ENCODE measurements at places on chromosomes 11 and 22. TPM values are rescaled to one million over a fixed set of nuclear protein-coding genes. Genes with fewer than 3 reads are reported as not detected.

DNA sequence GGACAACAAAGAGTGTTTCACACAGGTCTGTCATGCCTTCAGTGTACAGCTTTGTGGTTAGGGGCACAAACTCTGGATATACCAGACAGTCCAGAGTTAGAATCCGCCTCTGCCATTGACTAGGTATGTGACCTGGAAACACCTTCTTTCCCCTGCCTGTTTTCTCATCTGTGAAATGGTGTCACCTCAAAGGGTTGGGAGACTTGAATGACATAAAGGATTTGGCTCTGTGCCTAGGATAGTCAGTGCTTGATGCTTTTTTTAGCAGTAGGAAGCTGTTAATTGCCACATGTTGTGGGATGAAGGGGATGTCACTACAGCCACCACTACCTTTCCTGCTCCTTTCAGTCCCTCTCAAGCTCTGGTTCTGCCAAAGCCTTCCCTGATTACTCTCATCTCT lies 17.4 kb upstream of the LRRC55 start:
- no peak overlapping the region for H3K4me3 ChIP-seq
- H3K36me3 ChIP-seq = no peaks in the 10 kb centered on the region
- peaks cover 7% of the 10 kb centered on the region for H3K4me1 ChIP-seq
- no peak overlapping the region for H3K27ac ChIP-seq
- DNase-seq = no peak

DNA sequence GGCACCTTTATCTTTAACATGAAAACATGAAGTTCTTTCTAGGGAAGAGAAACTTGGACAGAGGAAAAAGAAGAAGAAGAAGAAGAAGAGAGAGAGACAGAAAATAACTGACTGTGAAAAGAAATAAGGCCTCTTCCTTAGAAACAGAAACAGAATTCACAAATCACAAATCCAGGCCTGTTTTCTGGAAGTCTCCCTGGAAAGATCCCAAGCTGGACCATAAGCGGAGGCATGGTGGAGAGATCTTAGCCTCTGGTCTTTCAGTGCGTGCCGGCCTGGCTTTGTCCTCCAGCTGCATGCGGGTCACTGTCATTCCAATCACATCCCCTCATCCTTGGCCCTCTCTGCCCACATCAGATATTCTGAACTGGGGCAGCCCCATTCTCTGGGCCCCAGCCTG lies 6.9 kb downstream of the FXYD6 start:
- peak overlapping the region; percentile 92 for H3K27ac ChIP-seq
- peaks cover 31% of the 10 kb centered on the region for H3K27me3 ChIP-seq
- H3K36me3 ChIP-seq = no peaks in the 10 kb centered on the region
- DNase-seq = no peak

DNA sequence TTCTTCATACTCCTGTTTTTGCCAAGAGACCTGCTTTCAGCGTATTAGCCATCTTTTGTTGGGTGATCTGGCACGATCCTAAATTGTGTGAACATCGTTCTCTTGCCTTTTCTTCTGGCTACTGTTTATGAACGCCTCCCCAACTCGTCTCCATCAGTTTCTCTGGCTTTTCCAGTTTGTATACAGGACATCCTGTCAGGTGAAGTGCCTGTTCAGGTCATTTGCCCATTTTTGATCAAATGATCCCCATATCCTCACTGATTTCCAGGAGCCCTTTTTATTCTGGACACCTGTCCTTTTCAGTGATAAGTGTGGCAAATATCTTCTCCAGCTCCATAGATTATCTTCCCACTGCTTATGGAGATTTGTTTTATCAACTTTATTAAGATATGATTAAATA lies 22.5 kb upstream of the SYT8 start:
- DNase-seq = no peak
- no peak overlapping the region for H3K27ac ChIP-seq
- no peaks in the 10 kb centered on the region for H3K4me1 ChIP-seq
- H3K27me3 ChIP-seq = peaks cover 38% of the 10 kb centered on the region
- no peaks in the 10 kb centered on the region for H3K36me3 ChIP-seq
- H3K4me3 ChIP-seq = no peak overlapping the region

DNA sequence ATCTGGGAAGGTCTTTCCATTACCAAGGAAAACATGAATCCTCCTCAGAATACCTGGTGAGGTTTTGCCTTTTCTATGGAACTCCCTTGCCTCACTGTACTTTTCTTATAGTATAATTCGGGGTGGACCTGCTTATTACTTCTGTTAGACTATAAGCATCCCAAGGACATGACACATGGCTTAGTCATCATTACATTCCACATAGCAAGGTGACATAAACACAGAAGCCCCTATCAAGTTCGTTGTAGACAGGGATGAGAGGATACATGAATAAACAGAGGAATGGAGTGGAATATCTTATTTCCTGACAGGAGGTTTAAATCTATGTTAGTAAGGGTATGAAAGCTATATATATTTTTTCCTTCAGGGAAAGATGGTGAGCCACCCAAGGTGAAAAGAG lies 532.2 kb upstream of the CCDC90B start:
- H3K4me3 ChIP-seq = no peak overlapping the region
- H3K27me3 ChIP-seq = no peaks in the 10 kb centered on the region

Gene SART1
- total RNA-seq = 30.7 TPM

- H3K27me3 ChIP-seq = no peaks in the 10 kb centered on the region
- peak overlapping the region; percentile 60 for H3K27ac ChIP-seq
- peaks cover 29% of the 10 kb centered on the region for H3K4me1 ChIP-seq
- DNase-seq = no peak
These were observed 33.1 kb upstream of the ETS1 start for GRCh38 chr11:128620309-128621100.

Gene GPR83
- 0.25 TPM for total RNA-seq

Gene APOL4
- 4.7 TPM for total RNA-seq

DNA sequence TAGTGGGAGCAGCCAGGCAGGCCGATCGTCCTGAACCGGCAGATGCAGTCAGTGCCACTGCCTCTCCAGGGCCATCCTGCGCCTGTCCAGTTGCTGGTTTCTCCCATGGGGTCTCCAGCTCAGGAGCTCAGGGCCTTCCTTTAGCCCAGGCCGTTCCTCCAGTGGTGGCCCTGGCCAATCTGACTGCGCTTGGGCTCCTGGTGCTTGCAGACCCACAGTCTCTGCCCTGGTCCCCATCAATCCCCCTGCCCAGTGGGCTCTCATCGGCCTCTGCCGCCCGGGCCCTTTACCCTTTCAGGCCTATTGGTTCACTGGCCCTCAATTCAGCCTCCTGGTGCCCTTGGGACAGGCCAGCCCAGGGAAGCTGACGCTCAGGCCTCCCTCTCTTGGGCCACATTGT lies 29.2 kb upstream of the TSKU start:
- no peak for DNase-seq
- H3K27me3 ChIP-seq = no peaks in the 10 kb centered on the region
- H3K4me1 ChIP-seq = peaks cover 30% of the 10 kb centered on the region
- no peaks in the 10 kb centered on the region for H3K36me3 ChIP-seq
- H3K27ac ChIP-seq = no peak overlapping the region

Gene RIMBP3B
- total RNA-seq = not detected

DNA sequence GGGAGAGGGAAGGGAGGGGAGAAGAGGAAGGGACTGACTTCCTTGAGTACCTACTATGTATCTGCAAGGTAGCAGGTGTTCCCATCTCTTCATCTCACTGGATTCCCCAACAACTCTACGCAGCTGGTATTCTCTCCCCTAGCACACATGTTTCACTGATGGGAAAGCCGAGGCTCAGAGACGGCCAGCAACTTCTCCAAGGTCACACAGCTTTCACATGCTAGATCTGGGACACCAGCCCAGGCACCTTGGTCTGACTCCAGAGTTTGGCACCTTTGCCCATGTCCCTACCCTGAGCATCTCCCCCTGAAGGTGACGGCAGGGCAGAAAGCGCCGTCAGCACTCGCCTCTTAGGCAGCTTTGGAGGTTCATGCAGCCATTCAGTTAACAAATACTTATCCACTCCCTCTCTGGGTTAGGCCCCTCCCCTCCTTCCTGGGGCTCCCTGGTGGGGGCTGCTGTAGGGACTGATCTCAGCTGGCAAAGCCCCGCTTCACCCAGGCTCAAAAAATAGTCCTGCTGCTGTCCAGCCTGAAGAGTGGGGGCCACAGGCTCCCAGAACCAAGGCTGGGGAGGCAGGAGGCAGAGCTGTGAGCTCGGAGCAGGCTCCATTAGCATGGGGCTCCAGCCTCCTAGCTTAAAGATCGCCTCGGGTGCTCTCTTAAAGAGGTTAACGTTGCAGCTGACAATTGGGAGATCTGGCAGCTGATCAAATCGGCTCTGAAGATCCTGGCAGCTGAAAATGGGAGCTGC lies 79.4 kb downstream of the IGLL1 start:
- DNase-seq = no peak
- peaks cover 10% of the 10 kb centered on the region for H3K4me1 ChIP-seq
- no peak overlapping the region for H3K27ac ChIP-seq
- no peak overlapping the region for H3K4me3 ChIP-seq
- H3K36me3 ChIP-seq = no peaks in the 10 kb centered on the region
- peaks cover 52% of the 10 kb centered on the region for H3K27me3 ChIP-seq

DNA sequence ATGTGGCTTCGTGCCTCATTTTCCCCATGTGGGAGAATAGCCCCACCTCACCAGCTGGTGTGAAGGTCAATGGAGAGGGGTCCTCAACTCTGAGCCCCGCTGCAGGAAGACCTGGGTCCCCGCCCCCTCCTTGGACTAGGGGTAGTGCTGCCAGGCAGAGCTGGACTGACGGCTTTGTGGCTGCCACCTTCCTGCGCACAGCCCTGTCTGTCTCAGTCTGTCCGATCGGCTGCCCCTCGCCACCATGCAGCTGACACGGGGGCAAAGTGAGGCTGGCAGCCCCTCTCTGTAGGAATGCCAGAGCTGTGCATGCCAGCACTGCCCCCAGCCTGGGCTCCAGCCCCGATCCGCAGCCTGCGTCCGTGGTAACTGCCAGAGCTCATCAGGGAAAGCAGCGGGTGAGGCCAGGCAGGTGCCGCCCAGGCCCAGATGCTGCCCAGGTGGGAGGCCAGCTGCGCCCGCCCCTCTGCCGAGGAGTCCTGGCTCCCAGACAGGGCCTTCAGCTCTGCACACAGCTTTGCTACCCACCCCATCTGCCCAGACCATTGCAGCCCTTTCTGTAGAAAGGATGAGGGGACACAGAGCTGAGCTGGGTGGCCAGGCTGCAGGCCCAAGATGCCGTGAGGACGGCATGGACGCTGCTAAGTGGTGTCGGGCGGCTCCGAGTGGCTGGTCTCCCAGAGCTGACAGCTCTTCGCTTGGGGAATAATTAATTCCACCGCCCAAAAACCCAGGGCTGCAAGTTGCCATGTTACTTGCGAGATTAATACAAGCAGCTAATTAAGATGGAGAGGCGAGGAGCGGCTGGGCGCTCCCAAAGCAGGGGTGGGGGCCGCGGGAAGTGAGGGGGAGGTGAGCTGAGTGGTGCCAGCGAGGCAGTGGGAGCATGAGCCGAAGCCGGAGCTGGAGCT lies 19.5 kb upstream of the FLRT1 start:
- H3K27ac ChIP-seq = no peak overlapping the region
- peaks cover 23% of the 10 kb centered on the region for H3K4me1 ChIP-seq
- H3K4me3 ChIP-seq = no peak overlapping the region
- DNase-seq = no peak

GRCh38 chr11:109733245-109733644 lies 311.3 kb downstream of the C11orf87 start:
- no peak overlapping the region for H3K27ac ChIP-seq
- no peak overlapping the region for H3K4me3 ChIP-seq
- peaks cover 11% of the 10 kb centered on the region for H3K4me1 ChIP-seq

DNA sequence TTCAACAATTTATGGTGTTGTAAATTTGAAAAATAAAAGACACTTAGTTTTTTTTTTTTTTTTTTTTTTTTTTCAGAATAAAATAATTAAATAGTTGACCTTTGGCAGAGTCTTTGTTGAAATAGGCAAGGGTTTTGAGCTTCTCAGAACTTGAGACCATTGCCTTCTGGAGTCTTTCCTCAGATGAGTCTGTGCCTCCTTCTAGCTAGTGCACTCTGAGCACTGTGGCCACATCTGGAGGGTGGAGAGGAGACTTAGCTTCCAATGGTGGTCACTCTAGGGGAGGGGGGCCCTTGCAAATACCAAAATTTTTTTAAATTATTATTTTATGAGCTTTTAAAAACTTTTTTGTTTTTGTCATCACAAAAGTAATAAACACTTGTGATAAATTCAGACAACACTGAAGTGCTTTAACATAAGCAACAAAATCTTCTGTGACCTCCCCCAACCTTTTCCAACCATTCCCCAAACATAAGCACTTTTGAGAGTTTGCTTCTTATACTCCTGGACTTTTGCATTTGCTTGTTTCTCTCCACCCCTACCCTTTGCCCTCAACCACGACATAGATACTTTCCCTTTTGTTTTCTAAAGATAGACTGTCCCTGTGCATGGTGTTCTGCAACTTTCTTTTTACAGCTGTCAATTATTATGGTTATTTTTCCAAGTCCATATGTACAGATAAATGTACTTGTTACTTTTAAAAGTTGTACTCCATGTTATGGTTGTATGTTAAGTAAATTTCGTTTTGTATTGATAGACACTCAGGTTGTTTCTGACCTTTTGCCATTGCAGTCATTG lies 41.1 kb downstream of the BMAL1 start:
- H3K4me3 ChIP-seq = peak overlapping the region; percentile 13
- H3K36me3 ChIP-seq = no peaks in the 10 kb centered on the region
- no peaks in the 10 kb centered on the region for H3K27me3 ChIP-seq
- DNase-seq = no peak
- peak overlapping the region; percentile 37 for H3K27ac ChIP-seq
- H3K4me1 ChIP-seq = peaks cover 65% of the 10 kb centered on the region

DNA sequence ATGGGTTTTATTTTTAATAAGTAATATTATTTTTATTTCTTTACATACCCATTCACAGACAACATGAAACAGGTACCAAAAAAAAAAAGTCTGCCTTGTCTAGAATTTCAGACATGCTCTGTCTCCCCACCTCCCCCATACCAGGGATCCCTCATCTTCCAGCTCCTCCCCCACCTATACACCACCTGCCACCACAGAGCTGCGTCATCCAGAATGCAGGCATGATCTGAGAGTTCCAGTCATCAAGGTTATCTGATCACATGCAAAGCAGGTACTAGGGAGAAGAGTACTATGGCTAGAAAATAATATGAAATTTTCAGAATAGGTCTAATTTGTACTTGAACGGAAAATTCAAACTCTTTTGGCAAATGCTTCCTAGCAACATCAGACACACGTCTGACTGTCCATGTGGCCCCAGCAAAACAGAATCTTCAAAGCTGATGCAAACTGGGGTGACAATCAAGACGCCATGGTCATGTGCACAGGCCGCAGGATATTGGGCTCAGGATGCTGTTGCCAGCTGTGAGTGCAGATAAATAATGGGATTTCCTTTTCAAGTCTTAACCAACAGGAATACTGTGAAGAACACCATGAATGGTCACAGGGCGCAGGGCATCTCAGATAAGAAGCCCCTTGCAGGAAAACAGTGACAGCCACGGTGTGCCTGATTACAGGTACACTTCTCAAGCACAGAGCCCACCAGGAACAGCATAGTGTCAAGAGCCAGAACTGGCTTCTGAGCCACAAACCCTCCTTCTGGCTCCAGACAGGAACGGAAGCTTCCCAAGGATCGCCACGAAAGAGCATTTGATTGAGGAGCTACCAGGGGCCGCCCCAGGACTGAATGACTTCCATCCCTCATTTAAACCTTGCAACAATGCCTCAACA lies 169.5 kb downstream of the EFCAB6 start:
- no peak overlapping the region for H3K4me3 ChIP-seq
- no peaks in the 10 kb centered on the region for H3K27me3 ChIP-seq
- H3K36me3 ChIP-seq = no peaks in the 10 kb centered on the region
- no peak overlapping the region for H3K27ac ChIP-seq
- DNase-seq = no peak

GRCh38 chr22:20577549-20577975 lies 70.2 kb downstream of the MED15 start:
- peaks cover 73% of the 10 kb centered on the region for H3K36me3 ChIP-seq
- H3K4me1 ChIP-seq = peaks cover 33% of the 10 kb centered on the region
- peak; percentile 19 for DNase-seq
- no peaks in the 10 kb centered on the region for H3K27me3 ChIP-seq
